Activated naive CD8-positive, alpha-beta T cell treated with anti-CD3 and anti-CD28 coated beads, Interleukin-2, amount 10 ng/mL, durations not matched to agents 7 days and 5 days (primary cell): ENCODE measurements at places on chromosomes 2 and 18. TPM values are rescaled to one million over a fixed set of nuclear protein-coding genes. Genes with fewer than 3 reads are reported as not detected.

GRCh38 chr2:212892193-212892592 lies 259.2 kb downstream of the IKZF2 start:
- DNase-seq: no peak

The SP5 gene
- not detected for total RNA-seq

DNA sequence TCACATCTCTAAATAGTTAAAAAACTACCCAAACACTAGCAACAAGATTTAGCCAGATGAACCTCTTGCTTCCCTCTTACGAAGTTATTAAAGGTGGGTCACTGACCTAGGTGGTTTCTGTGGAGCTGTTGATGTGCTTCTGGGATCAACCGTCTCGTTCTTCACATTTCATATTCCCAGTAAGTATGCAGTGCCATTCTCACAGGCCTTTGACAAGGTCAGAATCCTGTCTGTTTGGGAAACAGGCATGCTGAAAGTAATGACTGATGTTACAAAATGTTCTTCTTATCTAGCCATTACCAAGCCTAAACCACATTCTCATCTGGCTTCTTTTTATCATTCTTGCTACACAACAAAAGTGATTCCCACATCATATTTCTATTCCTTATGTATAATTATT lies 70.3 kb downstream of the WDR7 start:
- no peak for DNase-seq

GRCh38 chr2:240619506-240620148 lies 5.7 kb upstream of the GPR35 start:
- DNase-seq: peak; percentile 30

DNA sequence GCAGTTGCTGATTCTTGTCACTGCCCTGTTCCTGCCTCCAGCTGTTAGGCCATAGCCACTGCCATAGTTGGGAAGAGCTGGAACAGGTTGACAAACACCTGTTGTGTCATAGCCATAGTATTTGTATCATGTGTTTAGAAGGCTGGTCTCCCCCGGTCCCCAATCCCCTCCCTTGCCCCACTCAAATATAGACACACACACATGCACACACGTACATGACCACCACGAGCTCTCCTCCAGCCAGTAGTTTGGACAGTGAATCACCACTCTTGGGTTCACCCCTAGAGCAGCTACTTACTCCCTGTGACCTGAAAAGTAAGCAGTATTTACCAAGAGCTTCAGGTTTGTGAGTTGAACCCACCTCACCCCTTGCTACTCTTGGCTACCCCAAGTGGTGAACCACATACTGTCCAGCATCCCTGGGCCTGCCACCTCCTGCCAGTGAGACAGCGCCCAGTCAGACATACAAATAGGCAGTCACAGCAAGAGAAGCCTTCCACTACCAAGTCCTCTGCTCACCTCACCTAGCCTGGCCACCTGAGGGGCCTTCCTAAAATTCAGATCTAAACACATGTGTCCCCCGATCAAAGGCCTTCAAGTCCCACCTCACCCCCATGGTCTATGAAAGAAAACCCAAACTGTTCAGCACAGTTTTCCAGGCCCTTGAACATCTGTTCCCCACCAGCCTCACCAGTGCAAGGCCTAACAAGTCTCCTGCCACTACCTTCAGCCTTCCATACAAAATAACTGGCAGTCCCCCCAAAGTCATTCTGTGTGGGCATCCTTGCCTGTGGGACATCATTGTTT lies 7.1 kb downstream of the PCBP1 start:
- no peak for DNase-seq

GRCh38 chr2:217899231-217900009 lies 103.4 kb downstream of the TNS1 start:
- DNase-seq: no peak

GRCh38 chr18:22650247-22650646 lies 232.5 kb upstream of the CTAGE1 start:
- DNase-seq: no peak

The GPBAR1 gene
- 0.71 TPM for total RNA-seq

- no peak for DNase-seq
Measured at GRCh38 chr2:144082327-144082726, 437.6 kb downstream of the ZEB2 start.

The GCG gene
- total RNA-seq: not detected

The CXCR2 gene
- 0.57 TPM for total RNA-seq

The UBE2E3 gene
- 22.0 TPM for total RNA-seq

DNA sequence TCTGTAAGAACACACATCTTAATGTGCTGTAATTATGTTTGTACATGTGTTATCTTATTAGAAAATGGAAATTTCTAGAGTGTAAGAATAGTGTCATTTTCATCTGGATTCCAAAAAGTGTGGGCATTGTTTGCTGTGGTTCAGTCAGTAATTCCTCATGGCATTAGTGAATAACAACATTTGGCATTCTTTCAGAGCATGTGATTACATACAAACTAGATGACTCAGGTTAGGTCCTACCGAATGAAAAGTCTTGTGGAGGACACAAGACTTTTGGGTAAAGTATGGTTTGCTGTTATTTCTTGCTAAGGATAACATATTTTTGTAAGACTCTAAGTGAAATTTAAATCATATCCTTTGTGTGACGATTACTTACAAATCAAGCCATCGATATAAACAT lies 593.1 kb upstream of the NRXN1 start:
- DNase-seq: no peak

DNA sequence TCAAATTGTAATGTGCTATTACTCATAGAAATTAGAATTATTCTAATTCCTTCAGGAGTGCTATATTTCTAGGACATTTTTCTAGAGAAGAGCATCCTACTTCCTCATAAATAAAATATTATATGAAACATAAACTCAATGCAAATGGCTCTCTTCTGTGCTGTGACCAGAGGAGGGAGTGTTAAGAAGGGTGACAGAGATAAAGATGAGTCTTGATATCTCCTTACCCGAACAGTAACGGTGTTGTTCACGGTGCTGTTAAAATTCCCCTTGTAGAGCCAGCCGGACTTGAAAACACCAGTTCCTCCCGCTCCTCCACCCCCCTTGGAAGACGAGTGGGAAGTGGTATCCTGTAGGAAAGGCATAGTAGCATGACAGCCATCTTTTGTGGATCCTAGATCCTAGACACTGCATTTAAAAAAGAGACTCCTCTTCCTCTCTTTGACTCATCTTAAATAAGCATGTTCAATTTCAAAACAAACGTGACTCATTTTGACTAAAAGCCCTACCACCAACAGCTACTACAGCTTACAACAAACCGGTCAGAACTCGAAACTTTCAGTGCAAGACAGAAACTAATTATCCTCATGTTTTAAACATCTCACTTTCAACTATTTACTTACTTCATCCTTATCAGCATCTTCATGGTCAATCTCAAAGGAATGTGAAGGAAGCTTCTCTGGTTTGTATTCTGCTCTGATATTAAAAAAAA lies 156.3 kb downstream of the DOCK10 start:
- DNase-seq: no peak

The LOXL3 gene
- total RNA-seq: 0.42 TPM

GRCh38 chr18:48996901-48997463 lies 46.2 kb upstream of the SMAD7 start:
- no peak for DNase-seq

- no peak for DNase-seq
Measured at GRCh38 chr2:43563679-43564078, 32.2 kb downstream of the THADA start.

GRCh38 chr2:23425338-23425871 lies 40.4 kb downstream of the KLHL29 start:
- no peak for DNase-seq
